ENCODE measurements at places on chromosomes 11 and 22. TPM values are rescaled to one million over a fixed set of nuclear protein-coding genes. Genes with fewer than 3 reads are reported as not detected.
A peak's percentile ranks its signal among the peaks of the same experiment; 100 is the strongest.

- ATAC-seq, result no peak
Measured at GRCh38 chr22:27372364-27372763, 429.2 kb downstream of the MN1 start.

DNA sequence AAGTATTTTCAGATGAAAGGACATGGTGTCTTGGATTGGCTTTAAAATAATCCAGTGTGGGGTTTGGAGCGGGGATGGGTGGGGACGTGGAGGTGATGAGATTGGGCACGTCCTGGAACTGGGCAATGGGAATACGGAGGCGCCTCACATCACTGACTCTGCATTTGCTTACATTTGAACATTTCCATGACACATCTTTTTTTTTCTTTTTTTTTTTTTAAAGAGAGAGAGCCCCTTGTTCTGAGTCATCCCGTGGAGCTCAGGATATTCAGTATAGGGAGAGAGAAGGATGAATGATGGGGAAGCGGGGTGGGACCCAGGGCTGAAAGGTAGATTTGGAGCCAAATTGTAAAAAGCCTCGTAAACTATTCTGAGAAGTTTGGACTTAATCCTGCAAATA, 142.7 kb downstream of the FBXO7 start:
- peak; percentile 25 for ATAC-seq

- peak; percentile 56 for ATAC-seq
Measured at GRCh38 chr22:24155627-24156140, 25.6 kb upstream of the SUSD2 start.

BUD13 gene
- 5.9 TPM for total RNA-seq
